ENCODE measurements at places on chromosomes 7 and 10. TPM values are rescaled to one million over a fixed set of nuclear protein-coding genes. Genes with fewer than 3 reads are reported as not detected.

The BTBD16 gene
- polyA plus RNA-seq = 0.20 TPM

The PDE6C gene
- polyA plus RNA-seq = not detected

The IGF2BP3 gene
- 3.5 TPM for polyA plus RNA-seq

The RARRES2 gene
- polyA plus RNA-seq = 39.3 TPM

The SNX10 gene
- 0.44 TPM for polyA plus RNA-seq

The IKZF5 gene
- polyA plus RNA-seq = 7.2 TPM

The CDHR3 gene
- polyA plus RNA-seq = 0.66 TPM

The RET gene
- 0.10 TPM for polyA plus RNA-seq

The ASB15 gene
- polyA plus RNA-seq = not detected

The ACSM6 gene
- polyA plus RNA-seq = not detected

The GCK gene
- 0.18 TPM for polyA plus RNA-seq

The CALHM3 gene
- not detected for polyA plus RNA-seq

The OR2A12 gene
- polyA plus RNA-seq = not detected

The PNLIPRP2 gene
- polyA plus RNA-seq = 0.14 TPM

The COMMD3 gene
- polyA plus RNA-seq = 36.7 TPM

The NUDT13 gene
- 1.8 TPM for polyA plus RNA-seq

The VAX1 gene
- not detected for polyA plus RNA-seq

The EPO gene
- polyA plus RNA-seq = not detected

The KEL gene
- 0.61 TPM for polyA plus RNA-seq

The TACR2 gene
- polyA plus RNA-seq = 9.6 TPM

The AMPH gene
- 0.51 TPM for polyA plus RNA-seq

The TRIM50 gene
- 0.02 TPM for polyA plus RNA-seq

The CH25H gene
- polyA plus RNA-seq = 2.8 TPM

The GRID2IP gene
- polyA plus RNA-seq = 0.39 TPM

The CYP3A4 gene
- polyA plus RNA-seq = 0.20 TPM

The CALY gene
- 0.05 TPM for polyA plus RNA-seq

The SLC26A5 gene
- polyA plus RNA-seq = 0.01 TPM

The IMMP2L gene
- polyA plus RNA-seq = 14.5 TPM

The BICC1 gene
- 0.49 TPM for polyA plus RNA-seq

The CACNA2D1 gene
- 0.90 TPM for polyA plus RNA-seq

The HABP2 gene
- polyA plus RNA-seq = not detected

The LRRD1 gene
- 0.01 TPM for polyA plus RNA-seq

The ORC5 gene
- 2.8 TPM for polyA plus RNA-seq

The SKAP2 gene
- polyA plus RNA-seq = 6.4 TPM

The TMEM229A gene
- polyA plus RNA-seq = not detected

The UTF1 gene
- polyA plus RNA-seq = not detected

The PRSS37 gene
- polyA plus RNA-seq = not detected

The PTPRZ1 gene
- 9.3 TPM for polyA plus RNA-seq

The GPR141 gene
- 0.35 TPM for polyA plus RNA-seq

The LLCFC1 gene
- not detected for polyA plus RNA-seq

The CDNF gene
- polyA plus RNA-seq = 0.64 TPM

The TMEM26 gene
- polyA plus RNA-seq = 0.02 TPM

The FBXO24 gene
- 0.81 TPM for polyA plus RNA-seq

The DNMBP gene
- polyA plus RNA-seq = 6.4 TPM

The LRRC18 gene
- not detected for polyA plus RNA-seq

The OR6B1 gene
- not detected for polyA plus RNA-seq

The SORBS1 gene
- polyA plus RNA-seq = 66.3 TPM

The ANKRD1 gene
- polyA plus RNA-seq = 1.1 TPM

The GPR85 gene
- polyA plus RNA-seq = 0.20 TPM

The NYAP1 gene
- polyA plus RNA-seq = 1.3 TPM

The UNC5B gene
- 12.2 TPM for polyA plus RNA-seq

The ATOH7 gene
- polyA plus RNA-seq = 0.02 TPM

The AGAP5 gene
- polyA plus RNA-seq = 2.6 TPM

All from esophagus (tissue), 2 donors.